ENCODE measurements at places on chromosomes 2 and 18.

DNA sequence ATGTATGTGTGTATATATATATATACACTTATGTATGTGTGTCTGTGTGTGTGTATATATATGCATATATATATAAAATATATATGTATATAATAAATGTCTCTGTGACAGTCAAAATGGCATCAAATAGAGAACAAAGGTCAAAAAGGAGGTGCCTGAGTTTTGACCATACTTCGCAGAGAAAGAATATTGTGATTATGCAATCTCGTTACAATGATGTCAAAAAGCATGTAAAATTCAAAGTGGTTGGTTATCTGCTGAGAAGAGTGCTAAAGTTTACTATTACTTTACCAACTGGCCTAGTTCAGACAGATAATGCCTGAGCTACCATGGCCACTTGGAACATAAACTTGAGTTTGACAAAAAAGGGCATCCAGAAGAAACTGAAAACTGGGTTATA, 375.0 kb downstream of the NBAS start:
- no peak for DNase-seq

DNA sequence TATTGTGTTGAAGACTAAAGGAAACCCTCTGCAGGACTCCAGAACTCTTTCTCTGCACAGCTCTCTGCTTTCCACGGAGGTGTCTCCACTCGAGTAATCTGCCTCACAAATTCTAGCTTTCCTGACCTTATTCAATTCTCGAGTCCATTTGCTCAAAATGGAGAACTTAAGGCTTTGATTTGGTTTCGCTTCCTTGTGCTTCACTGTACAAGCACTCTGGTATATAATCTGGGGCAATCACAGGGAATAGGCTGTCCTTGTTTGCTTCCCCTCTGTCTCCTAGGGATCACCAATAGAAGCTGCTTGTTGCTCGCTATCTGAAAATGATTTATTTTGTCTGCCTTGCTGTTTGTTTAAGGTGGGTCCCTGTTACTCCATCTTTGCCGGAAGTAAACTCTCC, 129.1 kb upstream of the DOCK10 start:
- no peak for DNase-seq

DNA sequence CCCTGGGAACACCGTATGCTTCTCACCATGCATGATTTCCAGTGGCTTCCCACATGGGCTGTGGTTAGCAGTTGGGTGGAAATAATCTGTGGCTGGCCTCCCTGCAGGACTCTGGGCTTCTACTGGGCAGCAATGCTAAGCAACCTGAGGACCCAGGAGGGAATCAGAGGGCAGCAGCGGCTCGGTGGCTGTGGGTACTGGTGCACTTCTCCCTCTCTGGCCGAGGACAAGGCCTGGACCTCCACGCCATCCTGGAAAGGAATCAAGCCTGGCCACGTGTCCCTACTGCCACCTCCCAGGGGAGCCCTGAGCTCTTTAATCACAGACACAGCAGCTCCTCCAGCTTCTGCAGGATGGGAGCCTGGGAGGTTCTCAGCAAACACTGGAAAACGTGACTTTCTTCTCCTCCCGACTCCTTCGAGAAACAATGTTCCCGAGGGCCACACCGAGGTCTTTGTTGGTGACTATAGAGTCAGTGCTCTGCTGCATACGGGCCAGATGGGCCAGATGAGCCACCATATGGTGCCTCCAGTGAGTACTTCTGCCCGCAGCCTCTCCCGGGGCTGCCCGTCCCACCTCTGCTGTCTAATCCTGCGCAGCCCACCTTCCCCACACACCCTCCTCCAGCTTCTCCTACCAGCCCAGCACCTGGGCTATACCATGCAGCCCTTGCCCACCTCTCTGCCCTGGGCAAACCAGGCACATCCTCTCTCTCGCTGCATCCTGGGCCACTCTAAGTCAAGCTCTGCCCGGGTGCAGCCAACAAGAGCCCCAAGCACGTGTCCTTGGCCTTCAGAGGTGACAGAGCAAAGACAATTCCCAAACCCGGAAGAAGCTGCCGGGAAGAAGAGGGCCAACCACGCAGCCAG, 42.8 kb upstream of the OTOS start:
- DNase-seq, result no peak

DNA sequence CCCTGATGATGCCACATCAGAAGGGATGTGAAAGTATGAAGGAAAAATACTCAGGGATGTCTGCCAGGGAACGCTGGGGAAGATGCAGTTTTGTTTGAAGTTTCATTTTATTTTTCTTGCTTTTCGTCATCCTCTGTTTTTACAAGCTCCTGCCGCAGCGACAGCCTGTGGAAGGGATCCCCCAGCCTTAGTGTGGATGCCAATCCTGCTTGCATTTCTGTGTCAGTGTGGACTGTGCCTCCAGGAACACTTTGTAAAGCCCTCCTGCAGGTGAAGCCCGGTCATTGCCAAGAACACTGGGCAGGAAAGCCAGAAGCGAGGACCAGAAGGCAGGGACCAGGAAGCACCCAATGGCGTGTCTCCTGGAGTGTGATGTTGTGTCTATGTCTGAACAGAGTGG, 234.3 kb downstream of the SEPTIN10 start:
- no peak for DNase-seq

DNA sequence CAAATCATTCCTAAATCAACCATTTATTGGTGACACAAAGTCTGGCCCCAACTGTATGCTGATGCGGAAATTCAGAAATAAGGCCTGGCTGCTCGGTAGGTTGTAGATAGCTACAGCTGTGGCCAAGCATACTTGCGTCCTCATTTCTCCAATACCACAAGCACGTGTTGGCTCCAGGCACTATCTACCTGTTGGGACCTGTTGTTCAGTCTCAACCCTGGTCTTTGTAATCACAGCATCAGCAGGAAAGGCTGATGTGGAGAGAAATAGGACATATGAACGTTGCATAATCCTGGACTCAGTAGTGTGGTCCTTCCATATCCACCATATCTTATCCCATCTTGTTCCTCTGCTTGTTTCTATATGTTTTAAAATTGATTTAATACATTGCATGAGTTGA, 212.6 kb downstream of the PMAIP1 start:
- no peak for DNase-seq

- no peak for DNase-seq
Measured at GRCh38 chr18:63292831-63293683, 26.5 kb downstream of the BCL2 start.

DNA sequence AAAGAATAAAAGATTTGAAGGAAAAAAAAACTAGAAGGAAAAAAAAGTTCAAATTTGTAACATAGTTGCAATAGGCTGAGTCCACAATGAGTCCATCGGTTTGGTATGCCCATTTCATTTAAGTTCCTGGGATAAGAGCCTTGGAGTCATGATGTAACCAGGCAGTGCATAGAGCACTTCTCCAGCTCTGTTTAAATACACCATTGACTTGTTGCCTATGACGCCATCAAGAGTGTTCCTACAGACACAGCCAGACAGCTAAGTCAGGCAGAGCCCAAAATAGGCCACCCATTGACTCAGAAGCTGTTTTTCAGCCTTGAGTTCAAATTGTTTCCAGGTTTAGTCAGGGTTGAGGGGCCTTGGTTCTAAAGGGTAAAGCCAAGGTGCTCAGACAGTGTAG, 44.9 kb downstream of the SOCS6 start:
- DNase-seq, result no peak

- DNase-seq, result no peak
Measured at GRCh38 chr2:163419000-163419830, 316.6 kb downstream of the FIGN start.

DNA sequence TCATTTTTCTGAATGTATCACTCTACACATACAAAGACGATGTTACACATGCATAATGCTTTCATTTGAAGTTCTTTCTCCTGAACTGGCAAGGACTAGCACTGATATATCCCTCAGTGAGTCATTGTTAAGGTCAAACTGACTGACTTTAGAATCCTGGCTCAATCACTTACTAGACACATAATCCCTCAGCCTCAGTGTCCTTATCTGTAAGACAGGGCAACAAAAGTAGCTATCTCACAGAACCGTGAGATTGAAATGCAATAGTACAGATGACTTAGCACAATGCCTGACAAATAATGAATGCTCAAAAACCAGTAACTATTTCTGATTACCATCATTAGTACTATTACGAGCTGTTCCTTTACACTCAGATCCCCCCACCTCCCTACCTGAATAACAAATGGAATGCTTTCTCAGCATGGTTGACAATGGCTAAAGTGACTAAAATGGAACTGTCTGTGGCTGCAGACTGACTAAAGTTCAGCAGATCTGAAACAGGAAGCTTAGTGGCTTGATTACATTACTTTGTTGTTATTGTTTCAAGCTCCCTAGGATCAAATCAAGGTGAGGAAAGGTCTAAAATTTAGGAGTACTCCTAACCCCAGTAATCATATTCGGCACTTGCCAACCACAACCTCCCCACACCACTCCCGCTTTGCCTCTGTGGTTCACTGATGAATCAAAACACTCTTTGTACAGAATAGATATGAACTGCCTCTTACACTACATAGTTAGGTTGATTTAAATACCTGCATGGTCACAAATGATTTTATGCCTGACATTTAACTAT, 35.8 kb upstream of the CACNB4 start:
- DNase-seq, result no peak

- no peak for DNase-seq
Measured at GRCh38 chr2:133158024-133158423, 410.2 kb downstream of the NCKAP5 start.

GRCh38 chr2:211175956-211176355, 619.6 kb downstream of the CPS1 start:
- no peak for DNase-seq

GRCh38 chr18:35083174-35083712, 42.0 kb downstream of the MAPRE2 start:
- no peak for DNase-seq

DNA sequence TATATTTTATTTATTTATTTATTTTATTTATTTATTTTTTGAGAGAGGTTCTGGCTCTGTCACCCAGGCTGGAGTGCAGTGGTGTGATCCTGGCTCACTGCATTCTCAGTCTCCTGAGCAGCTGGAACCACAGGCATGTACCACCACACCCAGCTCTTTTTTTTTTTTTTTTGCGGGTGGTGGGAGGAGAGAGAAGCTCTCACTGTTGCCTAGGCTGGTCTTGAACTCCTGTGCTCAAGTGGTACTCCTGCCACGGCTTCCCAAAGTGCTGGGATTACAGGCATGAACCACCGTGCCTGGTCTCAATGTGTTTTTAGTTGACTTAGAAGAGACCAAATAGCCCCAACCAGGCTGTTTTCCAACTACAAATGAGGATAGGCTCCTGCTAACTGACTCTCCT, 80.7 kb downstream of the PDCL3 start:
- DNase-seq, result no peak

DNA sequence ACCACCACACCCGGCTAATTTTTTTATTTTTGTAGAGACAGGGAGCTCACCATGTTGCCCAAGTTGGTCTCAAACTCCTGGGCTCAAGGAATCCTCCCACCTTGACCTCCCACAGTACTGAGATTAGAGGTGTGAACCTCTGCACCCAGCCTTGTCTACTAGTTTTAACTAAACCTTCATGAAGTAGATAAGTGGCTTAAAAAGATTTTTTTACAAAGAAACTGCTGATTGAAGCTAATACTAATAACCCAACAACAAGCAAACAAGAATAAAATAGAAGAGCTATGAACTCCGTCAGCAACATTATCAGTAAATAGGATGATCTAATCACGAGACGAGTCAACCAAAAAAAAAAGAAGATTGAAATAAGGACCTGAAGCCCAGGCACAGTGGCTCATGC, 18.8 kb downstream of the NDUFB3 start:
- no peak for DNase-seq

GRCh38 chr18:77199707-77200106, 49.9 kb upstream of the GALR1 start:
- DNase-seq, result no peak

- DNase-seq, result no peak
Measured at GRCh38 chr2:151777935-151778334, 43.7 kb upstream of the NEB start.

DNA sequence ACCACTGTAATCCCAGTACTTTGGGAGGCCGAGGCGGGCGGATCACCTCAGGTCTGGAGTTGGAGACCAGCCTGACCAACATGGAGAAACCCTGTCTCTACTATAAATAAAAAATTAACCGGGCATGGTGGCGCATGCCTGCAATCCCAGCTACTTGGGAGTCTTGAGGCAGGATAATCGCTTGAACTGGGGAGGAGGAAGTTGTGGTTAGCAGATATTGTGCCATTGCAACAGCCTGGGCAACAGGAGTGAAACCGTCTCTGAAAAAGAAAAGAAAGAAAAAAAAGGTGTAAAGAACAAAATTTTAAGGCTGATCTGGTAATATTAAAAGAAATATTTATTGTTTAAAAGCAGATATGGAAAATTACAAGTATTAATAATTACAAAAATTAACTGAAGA, 29.7 kb downstream of the ZNF804A start:
- no peak for DNase-seq

- no peak for DNase-seq
Measured at GRCh38 chr2:226631671-226632070, 167.9 kb downstream of the IRS1 start.

DNA sequence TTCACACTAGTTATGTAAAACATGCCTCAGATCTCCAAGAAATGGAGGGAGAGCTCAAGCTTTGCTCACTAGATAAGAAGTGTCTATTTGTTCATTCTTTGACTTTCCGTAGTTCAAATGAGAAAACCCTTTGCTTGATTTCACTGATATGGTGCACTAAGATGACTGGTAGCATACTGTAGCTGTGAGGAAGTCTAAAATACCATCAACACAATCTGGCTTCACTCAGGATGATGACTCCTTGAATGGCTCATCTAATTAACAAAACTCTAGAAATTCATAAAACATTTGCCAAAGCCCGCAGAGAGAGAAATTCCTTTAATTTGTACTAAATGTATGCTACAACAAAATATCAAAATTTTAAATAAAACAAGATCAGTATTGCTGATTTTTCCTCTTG, 152.8 kb upstream of the STK17B start:
- no peak for DNase-seq

DNA sequence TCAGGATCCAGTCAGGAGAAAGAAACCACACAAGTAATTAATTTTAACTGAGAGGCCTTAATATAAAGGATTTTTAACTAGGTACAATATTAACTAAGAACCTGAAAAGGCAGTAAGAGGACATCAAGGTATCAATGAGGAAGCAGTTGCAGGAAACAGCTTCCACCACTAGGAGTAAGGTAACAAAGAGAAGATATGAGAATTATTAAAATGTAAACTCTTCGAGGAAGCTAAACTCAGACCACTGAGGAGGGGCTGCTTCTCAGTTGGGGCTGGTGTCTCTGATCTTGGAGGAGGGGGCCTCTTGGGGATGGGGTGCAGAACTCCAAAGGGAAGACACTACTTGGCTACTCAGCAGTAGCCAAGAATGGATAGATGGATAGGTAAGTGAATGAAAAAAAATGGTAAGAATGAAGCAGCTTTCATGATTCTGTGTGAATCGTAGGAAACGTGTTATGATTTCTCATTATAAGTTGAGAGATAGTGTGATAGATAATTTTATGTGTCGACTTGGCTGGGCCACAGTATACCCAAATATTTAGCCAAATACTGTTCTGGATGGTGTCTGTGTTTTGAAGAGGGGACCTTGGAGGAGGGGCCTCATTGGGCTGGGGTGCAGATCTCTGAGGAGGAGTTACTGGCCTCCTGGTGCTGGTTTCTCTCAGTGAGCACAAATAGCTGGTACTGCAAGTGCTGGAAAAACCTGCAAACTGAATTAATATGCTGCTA, 547.7 kb upstream of the LRRTM1 start:
- DNase-seq, result no peak

- no peak for DNase-seq
Measured at GRCh38 chr2:170713543-170714380, 1.4 kb upstream of the SP5 start.

GRCh38 chr2:188503975-188504374, 212.3 kb downstream of the GULP1 start:
- DNase-seq, result no peak

- DNase-seq, result no peak
Measured at GRCh38 chr2:65554765-65555591, 122.6 kb upstream of the SPRED2 start.
